ENCODE measurements at places on chromosomes 2 and 18.

GRCh38 chr2:168514692-168515091 lies 58.6 kb downstream of the CERS6 start:
- no peak for DNase-seq

- DNase-seq, result peak; percentile 54
Observed at GRCh38 chr2:43218702-43219382, 7.6 kb downstream of the ZFP36L2 start.

- no peak for DNase-seq
Observed at GRCh38 chr2:177929662-177930522, 142.7 kb downstream of the PDE11A start.

GRCh38 chr2:148643421-148643820 lies 1.1 kb upstream of the EPC2 start:
- DNase-seq, result no peak

- peak; percentile 68 for DNase-seq
Observed at GRCh38 chr2:133718688-133719201, 150.5 kb upstream of the NCKAP5 start.

DNA sequence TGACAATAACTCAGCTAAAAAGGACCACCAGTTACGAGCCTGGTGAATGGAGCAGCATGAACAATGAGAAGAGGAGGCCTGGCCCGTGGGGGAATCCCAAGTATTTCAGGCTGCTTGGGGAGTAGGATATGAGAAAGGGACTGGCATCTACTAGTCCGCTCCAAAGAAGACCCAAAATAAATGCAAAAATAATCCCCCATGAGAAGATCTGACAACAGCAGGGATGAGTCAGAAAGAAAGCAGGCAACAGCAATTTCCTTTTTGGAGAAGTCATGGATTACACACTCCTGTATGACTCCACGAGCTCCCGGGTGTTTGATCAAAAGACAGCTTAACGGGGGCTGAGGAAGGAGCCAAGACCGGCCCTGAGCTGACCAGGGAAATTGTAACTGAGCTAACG lies 111.4 kb downstream of the SOX11 start:
- DNase-seq, result peak; percentile 35

DNA sequence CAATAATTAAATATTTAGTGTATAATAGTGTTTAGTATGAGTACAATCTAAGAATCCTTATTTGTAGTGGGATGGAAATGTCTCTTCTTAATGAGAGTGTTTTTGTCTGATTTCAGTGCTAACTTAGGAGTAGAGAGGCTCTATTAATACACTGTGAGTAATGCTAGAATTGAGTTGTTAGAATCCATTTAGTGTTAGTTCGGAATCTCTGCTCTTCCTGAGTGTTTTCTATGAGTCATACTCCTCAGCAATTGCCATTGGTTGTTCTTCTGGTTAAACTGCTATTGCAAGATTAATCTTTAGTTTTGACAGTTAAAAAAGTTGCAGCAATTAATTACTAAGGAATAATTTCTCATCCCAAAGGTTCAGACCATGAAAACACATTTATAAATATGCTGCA lies 828.6 kb upstream of the POU3F3 start:
- DNase-seq, result no peak

DNA sequence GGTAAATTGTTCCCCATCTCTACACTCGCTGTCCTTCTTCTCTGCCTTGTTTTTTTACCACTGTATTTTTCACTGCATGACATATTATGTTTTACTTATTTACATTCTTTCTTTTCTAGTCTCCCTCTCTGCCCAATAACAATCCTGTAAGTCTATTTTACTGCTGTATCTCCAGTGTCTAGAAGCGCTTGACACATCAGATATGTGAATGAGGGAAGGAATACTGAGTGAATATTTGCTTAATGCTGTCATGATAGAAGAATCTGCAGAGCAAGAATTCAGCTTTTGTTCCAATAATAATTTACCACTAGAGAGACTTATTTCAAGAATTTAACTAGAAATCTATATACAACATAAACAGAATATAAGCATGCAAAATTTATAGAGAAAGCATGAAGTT lies 99.5 kb downstream of the GALNT13 start:
- DNase-seq, result no peak

DNA sequence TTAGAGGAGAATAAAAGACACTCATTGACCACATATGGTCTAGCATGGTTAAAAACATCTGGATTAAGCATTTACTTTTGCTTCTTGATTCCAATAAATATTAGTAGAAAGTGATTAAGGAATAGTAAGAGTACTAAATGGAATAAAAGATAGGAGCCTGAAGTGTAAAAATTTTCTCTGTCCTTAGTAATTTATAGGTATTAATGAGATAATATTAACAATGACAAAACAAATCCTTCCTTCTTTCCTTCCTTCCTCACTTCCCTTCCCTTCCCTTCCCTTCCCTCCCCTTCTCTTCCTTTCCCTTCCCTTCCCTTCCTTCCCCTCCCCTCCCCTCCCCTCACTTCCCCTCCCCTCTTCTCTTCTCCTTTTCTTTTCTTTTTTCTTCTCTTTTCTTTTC lies 797.5 kb upstream of the NRXN1 start:
- no peak for DNase-seq

DNA sequence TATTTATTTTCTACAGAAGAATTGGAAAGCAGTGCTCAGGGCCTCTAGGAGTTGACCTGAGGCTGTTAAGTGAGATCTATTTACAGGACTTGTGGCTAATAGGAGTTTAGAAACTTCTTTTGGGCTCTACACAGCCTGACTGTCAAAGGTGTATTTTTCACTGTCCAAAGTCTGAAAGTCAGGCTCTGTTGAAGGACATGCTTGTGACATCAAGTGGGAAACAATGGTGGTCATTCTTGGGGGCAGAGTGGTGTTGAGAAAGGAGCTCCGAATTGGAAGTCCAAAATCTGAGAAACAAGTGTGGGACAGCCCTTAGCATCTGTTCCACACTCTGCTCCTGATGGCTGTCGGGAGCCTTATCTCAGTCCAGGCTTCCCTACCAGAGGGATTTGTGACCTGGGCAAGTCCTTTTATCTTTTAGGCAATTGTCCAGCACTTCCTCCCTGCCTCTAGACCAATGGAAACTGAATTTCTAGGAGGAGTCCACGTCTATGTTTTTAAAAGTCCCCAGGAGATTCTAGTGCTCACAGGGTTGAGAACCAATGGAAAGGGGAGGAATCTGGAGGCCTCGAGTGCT lies 76.4 kb downstream of the LIPG start:
- no peak for DNase-seq

GRCh38 chr2:213187386-213187785 lies 36.0 kb upstream of the IKZF2 start:
- no peak for DNase-seq

- no peak for DNase-seq
Observed at GRCh38 chr2:73920577-73921545, 5.8 kb upstream of the DGUOK start.

DNA sequence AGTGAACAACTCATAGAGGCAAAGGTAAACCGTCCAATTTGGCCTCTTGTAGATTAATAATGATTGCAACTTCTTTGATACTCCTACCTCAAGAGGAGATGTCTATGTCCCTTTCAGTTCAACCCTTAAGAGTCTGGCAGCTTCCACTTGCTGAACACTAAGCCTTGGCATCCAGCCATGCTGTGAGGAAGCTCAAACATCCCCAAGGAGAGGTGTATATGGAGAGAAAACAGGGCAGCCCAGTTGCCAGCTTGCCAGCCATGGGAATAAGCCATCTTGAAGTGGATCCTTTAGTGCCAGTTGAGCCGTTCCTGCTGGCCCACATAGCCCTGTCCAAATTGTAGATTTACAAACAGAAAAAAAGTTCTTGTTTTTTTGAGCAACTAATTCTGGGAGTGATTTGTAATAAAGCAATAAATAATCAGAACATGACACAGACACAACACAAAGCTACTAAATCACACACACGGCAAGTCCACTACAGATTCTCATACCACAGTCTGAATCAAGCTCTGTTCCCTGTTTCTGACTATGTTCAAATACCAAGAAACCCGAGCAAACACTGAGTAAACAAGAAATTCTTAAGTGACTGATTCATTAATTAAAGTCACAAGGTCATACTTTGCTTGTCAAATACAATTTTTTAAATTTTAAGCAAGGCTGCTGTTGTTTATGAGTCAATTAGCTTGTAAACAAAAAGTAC lies 96.1 kb downstream of the PID1 start:
- DNase-seq, result peak; percentile 25

GRCh38 chr18:5729983-5730699 lies 165.2 kb downstream of the TMEM200C start:
- peak; percentile 85 for DNase-seq

- no peak for DNase-seq
Observed at GRCh38 chr18:36470896-36471295, 173.4 kb downstream of the FHOD3 start.

Measured in muscle of leg (tissue), 16 donors.